ENCODE measurements at places on chromosomes 7 and 10.

DNA sequence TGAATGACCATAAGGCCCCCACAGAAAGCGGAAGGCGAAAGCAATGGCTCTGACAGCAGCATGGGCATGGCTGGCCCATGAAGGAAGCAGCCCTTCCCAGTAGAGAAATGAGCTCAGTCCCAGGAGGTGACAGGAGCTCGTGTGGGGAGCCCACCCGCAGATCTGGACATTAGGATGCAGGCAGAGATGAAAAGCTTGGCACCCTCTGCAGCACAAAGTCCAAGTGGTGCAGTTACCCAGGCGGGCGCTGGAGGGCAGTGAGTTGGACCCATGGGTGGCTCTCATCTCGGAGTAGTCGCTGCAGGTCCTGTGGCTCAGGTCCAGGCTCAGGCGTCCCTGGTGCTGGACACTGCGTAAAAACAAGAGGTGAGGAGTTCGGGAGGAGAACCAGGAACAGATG is 109.0 kb downstream of the DLG5 start:
- DNase-seq = no peak

DNA sequence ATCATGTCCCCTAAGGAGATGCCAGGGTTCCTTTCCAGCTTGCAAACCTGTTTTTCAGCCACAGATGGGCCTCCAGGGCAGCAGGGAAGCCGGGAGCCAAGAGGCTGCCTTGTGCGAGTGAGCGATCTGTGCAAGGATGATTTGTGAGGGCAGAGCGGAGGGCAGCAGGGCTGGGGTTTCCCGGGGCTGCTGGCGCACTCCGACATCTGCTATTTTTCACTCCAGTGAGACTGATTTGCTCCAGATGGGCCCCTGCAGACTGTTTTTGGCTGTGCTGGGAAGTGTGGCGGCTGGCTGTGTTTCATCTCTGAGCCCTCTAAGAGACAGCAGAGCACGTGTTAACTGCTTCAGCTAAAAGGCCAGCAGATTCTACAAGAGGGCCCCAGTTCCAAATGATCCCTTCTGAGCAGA is 466.2 kb downstream of the TYW1 start:
- peak; percentile 90 for DNase-seq

GRCh38 chr10:112775892-112776674 is 174.0 kb upstream of the TCF7L2 start:
- peak; percentile 78 for DNase-seq

GRCh38 chr7:96359876-96360275 is 38.0 kb upstream of the SLC25A13 start:
- DNase-seq = no peak

GRCh38 chr10:10096296-10096695 is 921.4 kb upstream of the CELF2 start:
- no peak for DNase-seq

GRCh38 chr7:17446340-17446739 is 147.9 kb downstream of the AHR start:
- DNase-seq = no peak

DNA sequence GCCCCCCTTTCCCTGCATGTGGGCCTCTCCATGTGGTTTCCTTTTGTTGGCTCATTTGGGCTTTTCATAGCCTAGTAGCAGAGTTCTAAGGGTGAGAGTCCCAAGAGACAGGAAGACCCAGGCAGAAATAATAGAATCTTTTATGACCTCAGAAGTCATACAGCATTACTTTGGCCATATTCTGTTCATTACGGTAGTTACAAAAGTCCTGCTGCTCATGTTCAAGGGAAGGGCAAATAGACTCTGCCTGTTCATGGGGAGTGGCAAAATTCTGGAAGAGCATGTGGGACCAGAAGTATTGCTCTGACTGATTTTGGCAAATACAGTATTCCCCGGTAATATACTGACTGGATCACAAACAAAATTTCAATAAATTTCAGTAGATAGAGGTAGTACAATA is 910.3 kb downstream of the LRMDA start:
- no peak for DNase-seq

- no peak for DNase-seq
Measured at GRCh38 chr10:131973160-131973951, 8.4 kb downstream of the BNIP3 start.

- peak; percentile 92 for DNase-seq
Measured at GRCh38 chr7:143901332-143901667, 676 bp downstream of the TCAF1 start.
